Right atrium auricular region (tissue), 2 donors: ENCODE measurements at places on chromosomes 7 and 10.

- no peak for DNase-seq
Measured at GRCh38 chr7:1611708-1612241, 41.9 kb upstream of the PSMG3 start.

DNA sequence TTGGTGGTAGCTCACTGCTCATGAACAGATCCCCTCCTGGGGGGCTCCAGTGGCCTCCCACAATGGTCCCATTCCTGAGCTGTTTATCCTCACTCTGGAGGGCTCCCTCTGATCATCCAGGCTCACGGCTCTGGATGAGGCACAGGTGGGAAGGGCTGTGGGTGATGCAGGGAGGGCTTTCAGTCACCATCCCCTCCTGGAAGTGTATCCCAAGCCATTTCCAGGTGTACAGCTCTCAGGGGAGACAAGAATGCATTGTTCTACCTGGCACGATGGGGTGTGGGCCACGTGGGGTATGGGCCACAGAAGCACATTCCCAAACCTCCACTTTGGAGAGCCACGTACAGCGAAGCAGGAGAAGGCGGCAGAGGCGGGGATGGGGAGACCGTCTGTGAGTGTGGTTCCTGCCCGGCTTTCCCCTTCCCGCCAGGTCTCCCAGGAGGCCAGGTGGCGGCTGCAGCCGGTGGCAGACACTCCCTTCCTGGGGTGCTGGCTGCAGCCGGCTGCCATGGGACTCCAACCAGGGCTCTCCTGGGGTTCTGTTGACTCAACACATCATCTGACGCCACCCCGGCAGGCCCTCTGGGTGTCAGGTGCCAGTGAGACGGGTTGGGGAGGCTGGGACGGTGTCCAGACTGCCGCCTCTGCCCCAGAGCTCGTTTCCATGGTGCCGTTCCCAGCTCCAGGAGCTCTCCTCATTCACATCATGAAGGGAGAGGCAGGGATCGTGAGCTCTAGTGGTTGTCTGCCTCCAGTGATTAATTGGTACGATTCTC is 169.7 kb upstream of the RHEB start:
- DNase-seq = no peak

GRCh38 chr7:468681-469562 is 50.7 kb downstream of the PDGFA start:
- no peak for DNase-seq

DNA sequence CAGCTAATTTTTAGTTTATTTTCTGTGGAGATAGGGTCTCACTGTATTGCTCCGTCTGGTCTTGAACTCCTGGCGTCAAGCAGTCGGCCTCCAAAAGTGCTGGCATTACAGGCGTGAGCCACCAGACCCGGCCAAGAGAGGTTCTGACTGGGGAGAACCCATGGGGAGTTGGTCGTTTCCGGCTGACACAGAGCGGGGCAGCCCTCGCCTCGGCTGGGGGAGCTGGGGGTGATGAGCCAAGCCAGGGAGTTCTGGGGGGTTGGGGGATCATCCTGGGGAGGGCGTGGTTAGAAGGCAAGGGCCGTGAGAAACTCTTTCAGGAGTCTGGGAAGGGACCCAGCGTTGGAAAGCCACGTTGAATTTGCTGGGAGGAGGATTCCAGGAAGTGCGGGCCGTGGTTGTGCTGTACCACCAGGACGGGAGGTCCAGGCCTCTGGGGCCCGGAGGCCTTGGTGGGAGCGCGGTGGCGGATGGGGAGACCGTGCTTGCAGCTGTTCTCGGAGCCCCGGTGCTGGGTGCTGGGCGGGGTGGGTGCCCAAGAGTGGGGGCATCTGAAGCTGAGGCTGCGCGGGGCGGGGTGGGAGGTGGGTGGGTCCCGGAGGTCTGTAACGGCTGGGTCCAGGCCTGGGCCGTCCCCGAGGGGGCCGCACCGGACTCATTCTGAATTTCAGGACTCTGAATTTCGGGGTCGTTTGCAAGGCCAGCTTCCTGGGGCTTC is 8.4 kb upstream of the ZNF853 start:
- no peak for DNase-seq

DNA sequence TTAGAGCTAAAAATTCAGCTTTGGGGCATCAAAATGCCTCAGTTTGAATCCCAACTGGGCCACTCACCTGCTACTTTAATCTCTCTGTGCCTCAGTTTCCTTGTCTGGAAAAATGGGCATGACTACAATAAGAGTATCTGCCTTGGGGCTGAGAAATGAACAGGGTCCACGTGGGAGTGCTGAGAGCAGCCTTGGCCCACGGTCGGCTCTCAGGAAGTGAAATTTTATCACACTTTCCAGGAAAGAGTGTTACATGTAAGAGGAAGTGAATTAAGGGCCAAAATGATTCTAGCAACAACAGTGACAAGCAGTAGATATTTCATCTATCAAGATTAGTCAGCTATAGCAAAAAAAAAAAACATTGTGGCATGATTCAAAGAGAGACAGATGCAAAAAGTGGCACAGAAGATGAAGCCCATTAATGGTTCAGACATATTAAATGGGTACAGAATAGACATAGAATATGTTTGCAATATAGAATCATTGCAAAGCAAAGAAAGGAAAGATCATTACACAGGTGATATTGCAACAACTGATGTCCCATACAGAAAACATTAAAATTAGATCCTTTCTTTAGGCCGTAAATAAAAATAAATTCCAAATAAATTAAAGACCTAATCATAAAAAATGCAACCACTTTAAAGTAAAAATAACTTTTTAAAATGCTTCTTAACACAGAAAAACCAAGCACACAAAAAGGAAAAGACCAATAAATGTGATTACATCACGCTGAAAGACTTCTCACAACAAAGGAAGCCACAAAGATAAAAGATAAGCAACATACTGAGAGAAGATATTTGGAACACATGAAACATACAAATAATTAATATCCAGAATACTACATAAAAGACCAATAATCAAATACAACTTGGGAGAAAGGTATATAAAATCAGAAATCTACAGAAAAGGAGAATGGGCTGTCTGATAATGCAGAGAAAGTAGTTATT is 4.3 kb downstream of the TMEM273 start:
- peak; percentile 51 for DNase-seq

- no peak for DNase-seq
Measured at GRCh38 chr7:22663721-22664120, 63.3 kb upstream of the IL6 start.

GRCh38 chr10:86684331-86685097 is 16.2 kb downstream of the LDB3 start:
- no peak for DNase-seq

DNA sequence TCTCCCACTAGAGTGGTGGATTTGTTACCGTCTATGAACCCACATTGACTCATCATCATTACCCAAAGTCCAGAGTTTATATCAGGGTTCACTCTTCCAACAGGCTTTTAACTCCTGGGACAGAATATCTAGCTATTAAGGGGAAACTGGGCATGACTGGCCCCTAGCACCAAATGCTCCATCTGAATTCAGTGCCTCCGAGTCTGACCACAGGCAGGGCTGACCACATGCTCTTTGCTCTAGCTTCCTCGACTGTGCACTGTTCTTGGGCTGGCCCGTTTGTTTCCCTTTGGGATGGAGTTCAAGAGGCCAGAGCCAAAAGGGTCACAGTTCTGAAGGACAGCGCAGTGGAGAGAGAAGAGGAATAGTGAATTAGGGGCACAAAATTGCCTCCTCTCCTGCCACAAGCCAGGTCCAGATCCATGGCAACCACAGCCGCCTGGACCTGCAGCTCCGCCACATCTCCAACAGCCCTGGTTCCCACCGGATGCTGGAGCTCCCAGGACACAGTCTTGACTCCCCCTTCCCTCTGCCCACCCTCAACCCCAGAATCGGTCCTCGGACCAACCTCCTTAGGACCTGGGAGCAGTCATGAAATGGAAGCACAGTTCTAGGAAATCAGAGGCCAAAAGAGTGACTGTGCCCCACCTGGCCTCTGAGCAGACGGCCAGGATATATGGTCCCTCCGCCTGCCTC is 16.2 kb downstream of the CAMK2G start:
- DNase-seq = no peak

GRCh38 chr10:1668399-1668798 is 68.9 kb downstream of the ADARB2 start:
- DNase-seq = no peak

- DNase-seq = no peak
Measured at GRCh38 chr10:110946496-110946895, 27.1 kb downstream of the SHOC2 start.

DNA sequence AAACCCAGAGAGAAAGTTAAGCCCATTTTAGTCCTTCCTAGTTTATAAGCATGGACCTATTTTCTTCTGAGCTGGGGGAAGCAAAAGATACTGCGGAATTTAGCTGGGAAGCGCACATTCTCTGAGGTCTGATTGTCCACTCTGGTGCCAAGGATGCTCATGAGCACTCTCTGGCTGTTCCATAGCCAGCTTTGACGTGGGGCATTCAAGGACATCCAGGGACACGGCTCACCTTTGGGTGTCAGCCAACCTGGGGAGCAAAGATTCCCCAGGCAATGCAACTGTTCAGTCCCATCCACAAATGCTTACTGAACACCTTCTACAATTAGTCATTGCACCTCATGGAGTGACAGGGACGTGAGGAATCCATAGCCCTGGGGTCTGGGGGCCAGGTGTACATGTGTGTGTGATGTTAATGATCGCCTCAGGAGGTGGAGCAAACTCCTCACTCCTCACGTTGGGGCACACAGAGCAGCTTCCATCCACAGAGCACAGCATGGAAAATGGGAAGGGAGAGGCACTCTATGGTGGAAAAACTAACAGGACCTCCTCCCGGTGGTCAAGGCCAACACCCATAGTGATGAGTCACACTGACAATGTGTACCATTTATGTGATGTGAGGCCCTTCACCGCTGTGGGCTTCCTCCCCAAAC is 67.5 kb upstream of the IGFBP3 start:
- DNase-seq = no peak

GRCh38 chr10:105241254-105241653 is 600.2 kb downstream of the SORCS3 start:
- DNase-seq = no peak

GRCh38 chr10:21464134-21464533 is 61.3 kb downstream of the SKIDA1 start:
- DNase-seq = no peak
